Body of pancreas (tissue), 4 donors: ENCODE measurements at places on chromosomes 5 and 9. TPM values are rescaled to one million over a fixed set of nuclear protein-coding genes. Genes with fewer than 3 reads are reported as not detected.

CDKN2B gene
- 9.6 TPM for total RNA-seq

ANKRD18A gene
- total RNA-seq = 6.5 TPM

GRCh38 chr5:142287973-142288313 is 36.9 kb downstream of the SPRY4 start:
- no peak overlapping the region for H3K27ac ChIP-seq
- H3K4me1 ChIP-seq = no peaks in the 10 kb centered on the region
- no peaks in the 10 kb centered on the region for H3K27me3 ChIP-seq
- no peak for DNase-seq
- H3K4me3 ChIP-seq = no peak overlapping the region
- H3K36me3 ChIP-seq = no peaks in the 10 kb centered on the region

GRCh38 chr9:124551472-124552272 is 44.5 kb upstream of the NR5A1 start:
- H3K27me3 ChIP-seq = no peaks in the 10 kb centered on the region
- no peaks in the 10 kb centered on the region for H3K36me3 ChIP-seq
- DNase-seq = peak; percentile 30
- no peak overlapping the region for H3K27ac ChIP-seq
- H3K4me3 ChIP-seq = no peak overlapping the region
- peaks cover 3% of the 10 kb centered on the region for H3K4me1 ChIP-seq

DNA sequence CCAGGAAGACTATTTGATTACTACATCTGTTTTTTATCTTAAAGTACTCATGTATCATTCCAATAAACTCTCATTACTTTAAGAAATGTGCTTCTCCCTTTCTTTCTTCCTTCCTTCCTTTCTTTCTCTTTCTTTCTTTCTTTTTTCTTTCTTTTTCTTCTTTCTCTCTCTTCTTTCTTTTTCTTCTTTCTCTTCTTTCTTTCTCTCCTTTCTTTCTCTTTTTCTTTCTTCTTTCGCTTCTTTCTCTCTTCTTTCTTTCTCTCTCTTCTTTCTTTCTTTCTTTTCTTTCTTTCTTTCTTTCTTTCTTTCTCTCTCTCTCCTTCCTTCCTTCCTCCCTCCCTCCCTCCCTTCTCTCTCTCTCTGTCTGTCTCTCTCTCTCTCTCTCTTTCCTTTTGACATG is 298.6 kb upstream of the ANKH start:
- no peaks in the 10 kb centered on the region for H3K27me3 ChIP-seq
- no peaks in the 10 kb centered on the region for H3K36me3 ChIP-seq
- no peak overlapping the region for H3K27ac ChIP-seq
- no peak overlapping the region for H3K4me3 ChIP-seq

GRCh38 chr9:17531642-17532254 is 47.1 kb upstream of the SH3GL2 start:
- no peak overlapping the region for H3K4me3 ChIP-seq
- no peak overlapping the region for H3K27ac ChIP-seq

GRCh38 chr5:152595405-152595804 is 190.3 kb upstream of the NMUR2 start:
- H3K27me3 ChIP-seq = no peaks in the 10 kb centered on the region
- no peaks in the 10 kb centered on the region for H3K4me1 ChIP-seq
- H3K27ac ChIP-seq = no peak overlapping the region
- H3K36me3 ChIP-seq = no peaks in the 10 kb centered on the region
- DNase-seq = no peak

- H3K27ac ChIP-seq = no peak overlapping the region
- no peaks in the 10 kb centered on the region for H3K27me3 ChIP-seq
- peaks cover 14% of the 10 kb centered on the region for H3K4me1 ChIP-seq
- no peak for DNase-seq
- no peak overlapping the region for H3K4me3 ChIP-seq
- no peaks in the 10 kb centered on the region for H3K36me3 ChIP-seq
Measured at GRCh38 chr5:87311405-87312279, 44.0 kb downstream of the RASA1 start.

DNA sequence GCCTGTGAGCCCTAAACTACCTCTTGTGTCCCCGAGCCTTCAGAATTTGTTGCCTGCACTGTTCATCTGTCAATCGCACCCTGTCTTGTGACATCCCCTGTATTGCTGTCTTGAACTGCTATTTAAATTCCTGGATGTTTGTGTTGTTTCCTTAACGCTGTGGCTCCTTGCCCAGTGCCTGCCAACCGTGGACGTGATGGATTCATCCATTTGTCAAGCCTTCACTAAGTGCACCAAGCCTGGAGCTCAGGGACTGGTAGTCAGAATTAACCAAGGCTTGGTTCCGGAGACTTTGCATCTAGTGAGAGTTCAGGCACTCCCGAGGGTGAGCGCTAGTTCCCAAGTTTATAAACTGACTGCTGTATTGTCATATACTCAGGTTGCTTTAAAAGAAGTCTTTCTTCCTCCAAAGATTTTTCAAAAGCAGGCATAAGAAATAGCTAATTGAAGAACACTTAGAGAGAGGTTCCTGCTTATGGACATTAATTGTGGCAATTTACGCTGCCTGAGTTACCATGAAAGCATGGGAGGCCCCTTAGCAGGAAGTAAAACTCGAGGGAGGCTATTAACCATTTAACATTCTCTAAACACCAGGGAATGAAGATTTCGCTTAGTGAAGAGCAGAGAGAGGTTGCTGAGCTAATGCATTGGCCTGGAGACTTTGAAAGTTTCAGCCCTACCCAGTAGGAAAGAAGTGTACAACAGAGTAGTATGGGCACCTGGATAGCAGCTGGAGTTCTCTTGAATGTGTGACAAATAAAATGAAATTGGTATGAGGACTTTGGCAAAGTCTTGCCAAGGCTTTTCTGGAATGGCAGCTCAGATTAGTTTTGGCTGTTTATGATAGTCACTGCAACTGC is 29.0 kb downstream of the RGS3 start:
- H3K36me3 ChIP-seq = no peaks in the 10 kb centered on the region
- DNase-seq = no peak
- no peak overlapping the region for H3K27ac ChIP-seq
- no peaks in the 10 kb centered on the region for H3K27me3 ChIP-seq
- H3K4me3 ChIP-seq = no peak overlapping the region

DNA sequence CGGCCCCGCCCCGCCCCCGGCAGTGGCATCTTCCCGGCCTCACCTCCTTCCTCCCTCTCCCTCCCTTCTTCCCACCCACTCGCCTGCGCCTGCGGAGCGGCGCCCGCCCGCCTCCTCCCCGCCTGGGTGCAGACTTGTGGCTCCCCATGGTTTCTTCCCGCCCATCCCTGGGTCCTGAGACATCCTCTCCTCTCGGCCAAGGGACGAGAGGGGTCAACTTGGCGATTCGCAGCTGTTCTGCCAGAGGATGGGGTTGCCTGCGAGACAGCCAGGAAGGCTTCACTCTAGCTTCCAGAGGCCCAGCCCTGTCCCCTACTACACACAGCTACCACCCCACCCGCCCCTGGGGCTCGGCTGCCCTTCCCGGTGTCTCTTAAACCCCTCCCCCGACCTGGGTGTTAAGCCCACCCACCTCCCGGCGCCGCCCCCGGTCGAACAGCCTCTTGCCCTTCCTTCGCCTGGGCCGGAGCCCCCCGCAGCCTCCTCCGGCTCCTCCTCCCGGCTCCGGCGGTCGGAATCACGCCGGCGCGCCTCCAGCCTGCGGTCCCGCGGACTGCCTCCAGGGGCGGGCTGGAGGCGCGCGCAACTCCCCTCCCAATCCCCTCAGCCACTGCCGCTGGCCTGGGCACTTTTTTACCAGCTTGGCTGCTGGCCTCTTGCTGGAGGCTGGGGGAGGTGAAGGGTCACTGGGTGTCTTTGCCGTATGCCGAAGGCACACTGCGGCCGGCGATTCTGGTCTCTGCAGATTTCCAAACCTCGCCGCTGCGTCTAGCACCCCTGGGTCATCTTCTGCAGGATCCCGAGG is 1.9 kb downstream of the JADE2 start:
- no peaks in the 10 kb centered on the region for H3K36me3 ChIP-seq
- peak overlapping the region; percentile 96 for H3K27ac ChIP-seq
- H3K4me3 ChIP-seq = peak overlapping the region; percentile 94
- H3K4me1 ChIP-seq = peaks cover 68% of the 10 kb centered on the region
- no peaks in the 10 kb centered on the region for H3K27me3 ChIP-seq
- peak; percentile 79 for DNase-seq

- H3K4me3 ChIP-seq = no peak overlapping the region
- no peak overlapping the region for H3K27ac ChIP-seq
- no peaks in the 10 kb centered on the region for H3K27me3 ChIP-seq
Measured at GRCh38 chr9:131112374-131113154, 12.8 kb upstream of the NUP214 start.
